ENCODE measurements at places on chromosomes 3 and 15. TPM values are rescaled to one million over a fixed set of nuclear protein-coding genes. Genes with fewer than 3 reads are reported as not detected.

- H3K4me1 ChIP-seq, result no peaks in the 10 kb centered on the region
- no peaks in the 10 kb centered on the region for H3K36me3 ChIP-seq
- DNase-seq, result no peak
- no peaks in the 10 kb centered on the region for H3K27me3 ChIP-seq
Observed at GRCh38 chr3:14847613-14848541, 29.1 kb downstream of the FGD5 start.

- no peaks in the 10 kb centered on the region for H3K4me1 ChIP-seq
- no peaks in the 10 kb centered on the region for H3K36me3 ChIP-seq
- H3K4me3 ChIP-seq, result no peak overlapping the region
- no peak for DNase-seq
- H3K27ac ChIP-seq, result no peak overlapping the region
Observed at GRCh38 chr3:155956508-155957411, 86.3 kb downstream of the GMPS start.

DNA sequence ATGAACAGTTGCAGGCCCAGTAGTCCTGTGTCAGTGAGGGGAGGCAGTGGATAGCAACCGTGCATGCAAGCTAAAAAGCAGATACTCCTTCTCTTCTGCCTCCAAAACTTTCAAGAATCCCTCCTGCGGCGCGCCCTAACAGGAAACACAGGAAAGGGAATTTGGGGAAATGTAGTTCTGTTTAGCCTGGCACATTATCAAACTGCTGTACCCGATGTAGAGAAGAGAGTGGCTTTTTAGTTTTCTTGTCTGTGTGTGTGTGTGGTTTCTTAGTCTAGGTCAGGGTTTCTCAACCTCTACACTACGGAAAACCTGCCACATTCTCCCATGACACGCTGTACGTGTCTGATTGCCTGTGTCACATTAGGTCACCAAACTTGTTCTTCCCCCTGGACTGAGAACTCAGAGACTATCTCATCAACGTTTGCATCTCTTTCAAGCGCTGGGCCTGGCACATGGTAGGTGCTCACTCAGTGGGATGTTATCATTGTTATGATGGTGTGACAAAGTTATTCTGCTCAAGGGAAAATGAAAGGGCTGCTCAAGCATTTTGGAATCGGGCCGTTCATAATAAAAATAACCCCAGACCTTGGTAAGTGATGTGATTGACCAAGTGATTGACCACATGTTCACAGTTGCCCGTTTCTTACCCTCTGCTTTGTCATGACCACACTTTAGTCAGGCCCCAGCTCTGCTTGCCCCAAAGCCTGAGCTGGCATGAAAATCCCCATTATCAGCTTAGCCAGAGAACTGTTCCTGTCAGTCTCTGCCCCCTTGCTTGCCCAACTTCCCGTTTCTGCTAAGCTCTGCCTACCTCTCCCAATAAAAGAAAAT lies 33.2 kb downstream of the TM4SF4 start:
- no peak overlapping the region for H3K4me3 ChIP-seq
- no peaks in the 10 kb centered on the region for H3K4me1 ChIP-seq
- DNase-seq, result no peak

- no peaks in the 10 kb centered on the region for H3K36me3 ChIP-seq
- H3K4me3 ChIP-seq, result no peak overlapping the region
- no peak for DNase-seq
- no peak overlapping the region for H3K27ac ChIP-seq
- H3K4me1 ChIP-seq, result no peaks in the 10 kb centered on the region
Observed at GRCh38 chr15:53739651-53740050, 19.8 kb downstream of the WDR72 start.

Gene ZIC1
- not detected for total RNA-seq
